ENCODE measurements at places on chromosomes 2 and 18.
A peak's percentile ranks its signal among the peaks of the same experiment; 100 is the strongest.

DNA sequence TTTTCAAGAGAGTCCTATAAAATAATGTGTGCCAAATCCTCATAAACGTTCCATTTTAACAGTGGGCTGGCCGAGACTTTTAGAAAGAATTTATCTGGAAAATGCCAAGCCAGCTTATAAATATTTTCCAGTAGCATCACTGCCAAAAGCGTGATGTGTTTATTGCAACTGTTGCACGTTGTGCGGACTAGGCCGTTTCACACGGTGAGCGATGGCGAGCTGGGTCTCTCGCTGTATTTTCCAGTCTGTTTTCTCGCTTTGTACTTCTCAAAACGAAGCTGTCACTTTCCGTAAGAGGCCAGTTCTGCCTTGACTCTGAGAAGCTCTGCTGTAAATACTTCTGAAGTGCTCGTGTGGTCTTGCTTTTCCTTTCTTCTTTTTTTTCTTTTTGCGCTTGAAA, 65.0 kb upstream of the ZNF236 start:
- DNase-seq = no peak

- no peak for DNase-seq
Observed at GRCh38 chr2:101402630-101403029, 15.3 kb upstream of the CREG2 start.

DNA sequence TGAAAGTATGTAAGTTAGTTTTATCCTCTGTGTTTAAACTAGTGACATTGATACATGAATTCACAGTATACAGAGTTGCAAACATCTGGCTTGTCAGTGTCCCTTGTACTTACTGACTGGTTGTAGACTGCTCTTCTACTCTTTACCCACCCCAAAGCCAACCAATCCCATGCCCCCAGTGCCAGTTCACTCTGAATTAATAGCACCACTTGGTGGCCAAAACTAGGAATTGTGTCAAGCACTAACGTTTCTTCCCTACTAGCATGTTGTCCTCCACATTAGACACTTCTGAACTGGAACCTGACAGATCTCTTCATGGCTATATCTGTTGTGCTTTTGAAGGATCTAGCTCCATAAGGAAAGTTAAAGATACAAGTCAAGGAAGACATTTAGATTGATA, 27.2 kb upstream of the OTX1 start:
- DNase-seq = peak; percentile 65

- DNase-seq = no peak
Observed at GRCh38 chr2:188512456-188512855, 220.8 kb downstream of the GULP1 start.

DNA sequence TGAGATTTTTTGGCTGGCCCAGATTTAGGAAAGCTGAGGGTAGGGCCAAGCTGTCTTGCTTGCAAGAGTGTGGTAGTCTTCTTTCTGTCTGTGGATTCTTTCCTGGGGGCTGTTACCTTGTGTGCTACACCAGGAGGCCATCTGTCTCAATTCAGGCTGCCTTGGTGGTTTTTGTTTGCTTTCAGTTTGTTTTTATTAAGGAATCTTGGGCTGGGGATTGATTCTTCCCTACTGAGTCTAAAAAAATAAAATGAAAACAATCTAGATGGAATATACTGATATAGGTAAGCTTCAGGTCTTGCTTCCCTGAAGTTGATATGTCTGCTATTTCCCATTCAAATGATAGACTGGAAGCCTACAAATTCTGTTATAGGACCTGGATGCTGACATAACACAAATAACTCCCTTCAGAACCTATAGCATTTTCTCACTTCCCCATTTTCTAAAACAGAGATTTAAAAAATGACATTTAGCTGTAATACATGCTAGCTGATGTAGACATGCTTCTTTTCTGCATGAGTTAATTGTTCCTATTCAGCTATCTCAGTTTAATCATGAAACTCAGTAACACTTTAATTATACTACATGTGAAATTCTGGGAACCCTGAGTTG, 5.3 kb downstream of the LHCGR start:
- DNase-seq = no peak

Data from D341Med (cell line).